Brain (organoid and tissue), 16 donors: ENCODE measurements at places on chromosomes 16 and 17.
A peak's percentile ranks its signal among the peaks of the same experiment; 100 is the strongest.

DNA sequence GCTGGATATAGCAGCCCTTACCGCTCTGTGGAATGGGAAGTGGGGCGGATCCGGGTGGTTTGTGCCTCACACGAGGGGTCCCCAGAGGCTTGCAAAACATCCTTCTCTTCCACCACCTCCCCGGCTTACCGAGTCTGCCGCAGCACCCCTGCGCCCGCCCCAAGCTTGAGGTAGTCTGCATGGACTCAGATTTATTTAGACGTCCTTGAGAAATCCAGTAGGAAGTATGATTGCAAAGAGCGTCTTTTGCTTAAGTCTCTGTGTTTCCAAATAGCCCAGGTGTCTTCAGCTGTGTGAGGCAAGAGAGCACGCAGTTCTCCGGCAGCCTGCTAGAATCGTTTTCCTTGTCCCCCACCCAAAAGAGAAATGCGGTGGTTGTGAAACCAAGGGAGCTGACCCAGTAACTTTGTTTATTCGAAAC is 2.4 kb downstream of the KIAA0513 start:
- DNase-seq = no peak

- DNase-seq = no peak
Observed at GRCh38 chr17:74474043-74474792, 7.8 kb downstream of the CD300A start.

- no peak for DNase-seq
Observed at GRCh38 chr17:44359458-44360143, 4.1 kb downstream of the FAM171A2 start.

DNA sequence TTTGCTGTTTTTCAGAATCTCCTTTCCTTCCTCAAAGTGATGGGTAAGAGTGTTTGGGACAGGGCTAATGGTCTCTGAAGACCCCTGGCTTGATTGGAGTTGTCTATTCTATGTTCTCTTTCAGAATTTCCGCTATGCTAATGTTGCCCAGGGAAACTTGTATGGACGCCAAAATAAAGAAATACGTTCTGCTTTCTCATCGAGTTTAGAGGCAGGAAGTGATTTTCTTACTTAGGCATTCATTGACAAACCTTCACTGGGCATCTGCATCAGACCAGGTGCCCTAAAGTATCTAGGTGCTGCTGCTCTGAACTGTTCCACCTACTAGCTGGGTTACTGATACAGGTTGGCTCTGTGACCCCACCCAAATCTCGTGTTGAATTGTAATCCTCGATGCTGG is 787.9 kb upstream of the EEF2KMT start:
- no peak for DNase-seq

DNA sequence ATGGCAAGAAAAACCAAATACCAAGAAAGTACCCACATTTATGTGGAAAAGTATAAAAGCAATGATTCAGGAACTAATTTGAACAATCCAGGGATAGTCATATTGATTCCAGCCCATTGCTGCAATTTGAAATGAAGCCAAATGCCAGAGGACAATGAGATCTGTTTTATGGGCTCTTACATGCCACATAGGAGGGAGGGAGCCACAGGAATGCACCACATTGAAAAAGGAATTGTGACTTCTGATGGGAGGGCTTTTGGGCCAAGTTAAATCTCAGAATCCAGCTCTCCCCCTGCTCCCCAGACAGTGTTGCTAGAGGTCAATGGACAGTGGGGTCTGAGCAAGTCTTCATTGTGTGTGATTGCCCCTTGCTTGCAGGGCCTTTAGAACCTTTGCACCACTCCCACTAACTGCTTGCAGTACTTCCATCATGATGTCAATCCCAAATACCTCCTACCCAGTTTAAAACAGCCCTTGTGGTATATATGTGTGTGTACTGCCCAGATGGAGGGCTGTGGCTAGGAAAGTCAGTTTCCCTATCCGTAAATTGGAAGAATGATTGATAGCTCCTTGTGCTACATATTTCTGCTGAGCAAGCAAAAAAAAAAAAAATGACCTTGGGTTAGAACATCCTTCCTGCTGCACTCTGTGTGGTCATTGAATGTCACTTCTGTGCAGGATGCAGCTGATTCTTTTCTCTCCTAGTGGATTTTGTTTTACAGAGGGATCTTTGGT is 406.8 kb downstream of the UTP18 start:
- DNase-seq = no peak

- DNase-seq = peak; percentile 42
Observed at GRCh38 chr17:58447039-58447975, 30.0 kb upstream of the RNF43 start.

DNA sequence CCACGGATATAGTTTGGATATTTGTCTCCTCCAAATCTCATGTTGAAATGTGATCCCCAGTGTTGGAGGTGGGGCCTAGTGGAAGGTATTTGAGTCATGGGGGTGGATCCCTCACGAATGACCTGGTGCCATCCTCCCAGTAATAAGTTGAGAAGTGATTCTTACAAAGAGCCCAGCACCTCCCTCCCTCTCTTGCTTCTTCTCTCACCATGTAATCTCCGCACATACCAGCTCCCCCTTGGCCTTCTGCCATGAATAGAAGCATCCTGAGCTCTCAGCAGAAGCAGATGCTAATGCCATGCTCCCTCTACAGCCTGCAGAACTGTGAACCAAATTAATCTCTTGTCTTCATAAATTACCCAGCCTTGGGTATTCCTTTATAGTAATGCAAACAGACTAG is 41.9 kb upstream of the RBBP6 start:
- DNase-seq = no peak

- DNase-seq = no peak
Observed at GRCh38 chr17:56810343-56810742, 23.4 kb downstream of the C17orf67 start.
